ENCODE measurements at places on chromosomes 6 and 20.

- DNase-seq, result no peak
Measured at GRCh38 chr6:151761851-151762250, 45.6 kb upstream of the ESR1 start.

DNA sequence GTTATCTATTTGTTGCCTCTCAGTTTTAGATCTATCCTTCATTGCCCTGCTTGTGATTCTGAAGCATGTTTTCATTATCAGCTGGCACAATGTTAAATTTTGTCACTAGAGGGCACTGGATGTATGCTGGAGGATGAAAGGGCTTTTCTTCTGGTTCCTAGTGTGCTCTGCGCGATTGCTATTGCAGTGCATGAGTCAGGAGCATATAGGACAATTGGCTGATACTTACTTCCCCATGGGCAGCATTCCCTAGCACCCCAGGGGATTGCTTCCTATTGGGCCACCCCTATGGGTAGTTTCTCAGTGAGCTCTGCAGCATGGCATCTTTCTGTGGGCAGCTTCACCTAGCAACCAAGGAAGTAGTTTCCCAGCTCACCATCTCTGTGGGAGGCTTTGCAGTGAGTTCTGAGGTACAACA is 280.3 kb upstream of the SYNCRIP start:
- DNase-seq, result peak; percentile 55

DNA sequence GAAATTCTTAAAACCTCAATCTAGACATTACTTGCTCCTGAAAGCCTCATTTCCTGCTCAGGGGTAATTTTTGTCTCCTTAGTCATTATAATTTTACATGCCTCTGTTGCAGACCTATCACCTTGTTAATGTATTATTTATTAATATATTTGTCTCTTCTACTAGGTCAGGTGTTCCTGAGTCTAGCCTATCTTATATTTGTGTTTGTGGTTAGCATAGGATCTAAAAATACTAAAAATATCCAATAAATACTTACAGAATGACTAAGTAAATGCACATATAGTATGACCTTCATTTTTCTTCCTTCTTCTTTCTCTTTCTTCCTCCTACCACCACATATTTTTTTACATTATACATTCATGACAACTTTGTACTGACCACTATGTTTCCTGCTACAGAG is 268.9 kb upstream of the HS3ST5 start:
- DNase-seq, result no peak

DNA sequence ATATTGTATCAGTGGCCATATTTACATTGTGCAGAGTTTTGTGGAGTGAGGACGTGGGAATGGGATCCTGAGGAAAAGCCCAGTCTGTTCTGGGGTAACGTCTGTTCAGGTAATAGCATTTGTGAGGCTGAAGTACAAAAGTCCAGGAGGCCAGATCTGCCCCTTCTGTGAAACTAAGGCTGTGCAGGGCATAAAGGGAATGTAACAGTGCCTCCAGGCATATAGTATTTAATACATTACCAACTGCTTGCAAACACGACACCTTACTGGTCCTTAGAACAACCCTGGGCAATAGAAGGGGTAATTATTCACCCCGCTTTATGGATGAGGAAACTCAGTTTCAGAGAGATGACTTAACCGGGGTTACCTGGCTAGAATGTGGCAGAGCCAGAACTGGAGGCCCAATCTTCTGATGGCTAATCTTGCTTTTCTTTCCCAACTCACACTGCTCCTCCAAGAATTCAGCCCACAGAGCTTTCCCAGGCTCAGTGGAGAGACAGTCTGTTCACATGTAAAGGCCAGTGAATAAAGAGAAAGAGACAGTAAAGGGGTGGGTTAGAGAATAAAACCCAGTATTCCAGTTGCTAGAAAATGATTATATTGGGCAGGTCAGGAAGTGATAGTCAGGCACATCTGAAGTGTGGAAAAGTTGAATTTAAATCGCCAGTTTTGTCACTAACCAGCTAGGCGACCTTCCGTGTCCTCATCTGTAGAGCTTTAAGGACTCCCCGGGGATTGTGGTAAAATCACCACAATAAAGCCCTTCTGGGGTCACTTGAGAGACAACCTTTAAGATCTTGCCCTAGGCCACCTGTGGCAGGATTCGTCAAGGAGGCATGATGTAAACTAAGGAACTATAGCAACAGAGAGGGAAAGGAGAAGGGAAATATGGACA is 280.7 kb upstream of the CITED2 start:
- no peak for DNase-seq

DNA sequence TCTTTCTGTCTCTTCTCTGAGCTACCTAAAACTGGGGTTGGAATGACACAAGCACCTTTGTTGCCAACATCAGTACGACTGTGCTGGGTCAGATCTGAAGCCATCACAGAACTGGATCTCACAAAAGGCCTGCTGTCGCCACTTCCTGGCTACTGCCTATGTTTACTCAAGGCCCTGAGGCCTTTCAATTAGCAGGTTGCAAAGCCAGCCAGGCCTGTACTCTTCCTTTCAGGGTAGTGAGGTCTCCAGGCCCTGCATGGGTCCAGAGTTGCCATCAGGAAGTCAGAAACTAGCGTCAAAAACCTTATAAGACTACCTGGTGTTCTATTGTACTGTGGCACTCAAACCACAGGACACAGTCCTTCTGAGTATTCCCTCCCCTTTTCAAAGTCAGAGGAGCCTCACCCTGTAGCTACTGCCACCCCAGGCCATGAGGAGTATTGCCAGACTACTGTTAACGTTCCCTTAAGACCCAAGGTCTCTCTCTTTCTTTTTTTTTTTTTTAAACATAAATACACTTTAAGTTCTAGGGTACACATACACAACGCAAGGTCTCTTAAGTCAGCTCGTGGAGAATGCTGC is 937.4 kb upstream of the GJE1 start:
- DNase-seq, result no peak

DNA sequence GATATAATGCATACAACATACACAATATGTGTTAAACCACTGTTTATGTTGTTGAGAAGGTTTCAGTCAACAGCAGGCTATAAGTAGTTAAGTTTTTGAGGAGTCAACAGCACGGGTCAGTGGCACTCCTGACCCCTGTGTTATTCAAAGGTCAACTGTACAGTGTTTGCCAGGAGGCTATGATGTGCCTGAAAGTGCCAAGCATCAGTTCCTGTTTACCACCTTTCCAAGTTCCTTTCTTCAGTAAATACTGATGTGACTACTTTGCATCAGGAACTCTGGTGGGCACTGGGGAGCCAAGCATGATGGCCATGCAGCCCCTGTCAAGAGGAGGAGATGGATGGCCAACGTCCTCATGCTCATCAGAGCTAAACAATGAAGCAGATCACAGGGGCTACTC is 224.4 kb upstream of the EXOC2 start:
- DNase-seq, result no peak

DNA sequence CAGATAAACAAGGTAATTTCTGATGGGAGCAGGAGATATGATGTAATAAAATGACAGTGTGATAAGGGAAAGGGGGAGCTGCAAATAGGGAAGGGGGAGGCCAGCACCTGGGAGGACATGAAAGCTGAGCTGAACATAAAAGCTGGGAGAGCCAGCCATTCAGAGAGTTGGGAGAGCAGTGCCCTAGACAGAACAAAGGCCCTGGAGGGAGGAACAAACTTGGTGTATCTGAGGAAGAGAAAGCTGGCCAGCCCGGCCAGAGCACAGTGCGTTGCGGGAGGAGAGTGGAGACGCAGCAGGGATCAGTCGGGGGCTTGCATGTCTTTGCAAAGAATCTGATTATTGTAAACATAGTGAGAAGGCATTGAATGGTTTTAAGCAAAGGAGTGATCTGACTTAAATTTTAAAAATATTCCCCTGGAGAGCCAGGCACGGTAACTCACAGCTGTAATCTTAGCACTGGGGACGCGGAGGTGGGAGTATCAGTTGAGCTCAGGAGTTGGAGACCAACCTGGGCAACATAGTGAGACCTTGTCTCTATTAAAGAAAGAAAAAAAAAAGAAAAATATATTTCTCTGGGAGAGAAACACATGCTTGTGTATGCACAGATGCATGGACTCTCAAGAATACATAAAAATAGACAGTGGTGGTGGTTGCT is 318.2 kb downstream of the ZFAND3 start:
- DNase-seq, result no peak

DNA sequence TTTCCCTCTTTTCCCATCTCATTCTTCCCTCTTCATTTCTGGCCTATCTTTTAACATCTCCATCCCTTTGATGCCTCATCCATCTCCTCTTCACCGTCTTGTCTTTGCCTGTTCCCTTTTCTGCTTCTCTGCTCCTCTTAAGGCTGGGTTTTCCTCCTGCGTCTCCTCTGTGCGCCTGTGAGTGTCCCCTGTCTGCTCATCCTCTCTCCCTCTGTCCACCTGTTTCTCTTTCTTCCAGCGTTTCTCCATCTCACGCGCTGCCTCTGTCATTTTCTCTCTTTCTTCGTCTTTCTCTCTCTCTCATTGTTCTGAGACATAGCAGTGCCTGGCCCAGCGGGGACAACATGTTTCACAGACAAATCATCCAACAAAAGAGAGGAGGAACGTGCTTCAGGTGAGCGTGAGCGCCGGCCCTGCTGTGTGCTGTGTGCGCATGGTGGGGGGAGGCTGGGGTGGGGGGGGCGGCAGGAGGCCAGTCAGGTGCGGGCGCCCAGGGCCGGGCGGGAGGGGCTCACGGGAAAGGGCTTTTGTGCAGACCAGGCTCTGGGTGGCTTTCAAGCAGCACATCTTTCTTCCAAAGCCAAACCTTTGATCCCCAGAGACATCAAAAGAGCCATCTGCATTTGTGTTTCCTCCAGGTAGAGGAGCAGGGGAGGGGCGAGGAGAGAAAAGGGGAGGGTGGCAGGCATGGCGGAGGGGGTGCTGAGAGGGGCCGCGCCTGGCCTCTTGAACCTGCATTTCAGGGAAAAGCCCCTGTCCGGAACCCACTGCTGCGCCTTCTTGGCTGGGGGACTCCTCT is 121.3 kb downstream of the VEGFA start:
- no peak for DNase-seq

DNA sequence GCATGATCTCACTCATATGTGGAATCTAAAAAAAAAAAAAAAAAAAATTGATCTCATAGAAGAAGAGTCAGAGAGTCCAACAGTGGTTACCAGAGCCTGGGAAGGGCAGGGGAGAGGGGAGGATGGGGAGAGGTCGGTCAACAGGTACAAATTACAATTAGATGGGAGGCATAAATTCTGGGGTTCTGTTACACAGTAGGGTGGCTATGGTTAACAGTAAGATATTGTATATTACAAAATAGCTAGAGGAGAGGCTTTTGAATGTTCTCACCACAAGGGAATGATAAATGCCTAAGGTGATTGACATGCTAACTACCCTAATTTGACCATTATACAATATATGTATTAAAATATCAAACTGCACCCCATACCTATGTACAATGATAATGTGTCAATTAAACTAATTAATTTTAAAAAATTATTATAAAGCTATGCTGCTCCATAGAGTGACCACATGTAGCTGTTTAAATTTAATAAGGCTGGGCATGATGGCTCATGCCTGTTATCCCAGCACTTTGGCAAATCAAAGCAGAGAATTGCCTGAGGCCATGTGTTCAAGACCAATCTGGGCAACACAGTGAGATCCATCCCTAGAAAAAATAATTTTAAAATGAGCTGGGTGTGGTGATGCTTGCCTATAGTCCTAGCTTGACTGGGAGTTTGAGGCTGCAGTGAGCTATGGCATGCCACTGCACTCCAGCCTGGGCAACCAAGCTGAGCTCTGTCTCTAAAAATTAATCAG is 70.9 kb downstream of the SNX5 start:
- no peak for DNase-seq

DNA sequence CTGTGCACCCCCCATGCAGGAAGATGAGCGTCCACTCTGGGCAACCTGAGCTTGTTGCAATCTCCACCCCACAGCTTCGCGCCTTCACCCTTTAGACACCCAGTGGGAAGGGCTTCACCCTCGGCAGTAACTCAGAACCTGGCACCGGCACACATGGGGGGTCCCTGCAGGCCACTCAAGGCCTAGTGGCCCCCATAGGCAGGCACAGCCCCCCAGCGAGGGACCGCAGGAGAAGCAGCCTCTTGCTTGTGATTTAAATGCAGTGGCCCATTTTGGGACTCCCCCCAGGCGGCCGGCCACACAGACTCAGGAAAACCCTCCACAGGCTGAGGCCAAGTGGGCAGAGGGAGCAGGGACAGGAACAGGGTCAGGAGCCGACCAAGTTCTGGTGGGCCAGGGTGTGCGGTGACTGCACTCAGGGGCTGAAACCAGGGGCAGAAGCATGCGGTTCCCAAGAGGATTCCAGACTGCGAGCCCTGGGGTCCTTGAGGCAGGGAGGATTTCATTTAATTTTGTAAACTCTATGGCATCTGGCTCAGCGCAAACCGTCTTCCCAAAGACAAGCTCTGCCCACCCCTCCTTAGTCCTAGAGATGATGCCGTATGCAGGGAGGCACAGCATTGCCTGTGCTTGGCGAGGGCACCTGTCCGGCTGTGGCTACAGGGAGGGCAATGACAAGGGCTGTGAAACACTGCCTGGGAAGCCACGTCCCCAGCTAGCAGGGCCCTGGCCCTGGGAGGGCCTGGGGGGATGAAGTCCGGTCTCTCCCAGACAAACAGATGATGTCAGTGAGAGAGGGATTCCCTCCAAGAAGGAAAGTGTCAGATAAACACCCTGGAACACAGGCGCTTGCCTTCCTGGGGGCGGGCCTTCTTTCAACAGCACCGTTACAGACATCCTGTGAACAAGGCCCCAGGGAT is 52.9 kb upstream of the GPR31 start:
- no peak for DNase-seq

DNA sequence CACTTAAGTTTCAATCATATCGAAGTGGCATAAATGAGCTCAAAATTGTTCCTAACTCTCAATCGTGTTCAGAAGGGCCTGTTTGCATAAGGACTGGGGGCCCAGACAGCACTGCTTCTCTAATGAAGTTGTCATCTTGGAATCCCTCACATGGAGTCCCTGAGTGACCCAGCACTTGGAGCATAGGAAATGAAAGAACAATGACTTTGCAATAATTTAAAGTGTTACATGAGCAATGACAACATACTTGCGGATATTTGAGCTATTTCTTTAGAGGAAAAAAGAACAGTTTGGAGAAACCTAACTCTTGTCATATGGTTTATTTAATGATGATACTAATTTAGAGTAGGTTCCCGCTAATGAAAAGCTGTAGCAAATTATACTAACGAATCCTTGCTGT is 239.9 kb downstream of the TSHZ2 start:
- DNase-seq, result no peak

GRCh38 chr20:48886194-48886593 is 35.3 kb upstream of the ARFGEF2 start:
- DNase-seq, result no peak

DNA sequence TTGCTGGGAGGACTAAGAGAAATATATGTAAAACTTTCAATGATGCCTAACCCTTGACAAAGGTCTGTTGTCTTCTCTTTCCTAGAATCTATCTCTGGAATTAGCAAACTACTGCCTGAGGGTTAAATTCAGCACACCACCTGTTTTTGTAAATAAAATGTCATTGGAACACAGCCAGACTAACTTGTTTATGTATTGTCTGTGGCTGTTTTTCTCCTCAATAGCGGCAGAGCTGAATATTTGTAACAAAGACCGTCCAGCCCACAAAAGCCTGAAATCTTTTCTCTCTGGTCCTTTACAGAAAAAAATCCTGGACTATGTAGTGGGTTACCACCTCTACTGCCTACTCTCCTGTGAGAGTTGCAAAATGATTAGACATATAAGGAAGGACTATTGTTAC is 33.3 kb upstream of the SYNDIG1 start:
- DNase-seq, result no peak

Measured in MV-4-11 (cell line).